ENCODE measurements at places on chromosomes 11 and 22.

- no peak for DNase-seq
Measured at GRCh38 chr11:84857746-84858145, 769.4 kb downstream of the DLG2 start.

DNA sequence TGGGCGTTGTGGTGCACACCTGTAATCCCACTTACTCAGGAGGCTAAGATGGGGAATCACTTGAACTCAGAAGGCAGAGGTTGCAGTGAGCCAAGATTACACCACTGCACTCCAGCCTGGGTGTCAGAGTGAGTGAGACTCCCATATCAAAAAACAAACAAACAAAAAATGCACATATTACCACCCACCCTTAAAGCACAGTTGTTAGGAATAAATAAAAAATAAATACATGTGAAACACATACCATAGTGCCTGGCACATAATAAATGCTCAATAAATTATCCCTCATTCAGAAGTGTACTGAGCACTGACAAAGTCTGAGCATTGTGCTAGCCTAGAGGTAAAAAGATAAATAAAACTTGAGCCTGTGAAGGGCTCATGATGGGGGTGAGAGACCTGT, 9.0 kb upstream of the JAML start:
- DNase-seq = no peak

- peak; percentile 81 for DNase-seq
Measured at GRCh38 chr22:40728731-40729189, 49.5 kb downstream of the MCHR1 start.

GRCh38 chr11:62669420-62670161, 1.9 kb upstream of the UQCC3 start:
- no peak for DNase-seq

DNA sequence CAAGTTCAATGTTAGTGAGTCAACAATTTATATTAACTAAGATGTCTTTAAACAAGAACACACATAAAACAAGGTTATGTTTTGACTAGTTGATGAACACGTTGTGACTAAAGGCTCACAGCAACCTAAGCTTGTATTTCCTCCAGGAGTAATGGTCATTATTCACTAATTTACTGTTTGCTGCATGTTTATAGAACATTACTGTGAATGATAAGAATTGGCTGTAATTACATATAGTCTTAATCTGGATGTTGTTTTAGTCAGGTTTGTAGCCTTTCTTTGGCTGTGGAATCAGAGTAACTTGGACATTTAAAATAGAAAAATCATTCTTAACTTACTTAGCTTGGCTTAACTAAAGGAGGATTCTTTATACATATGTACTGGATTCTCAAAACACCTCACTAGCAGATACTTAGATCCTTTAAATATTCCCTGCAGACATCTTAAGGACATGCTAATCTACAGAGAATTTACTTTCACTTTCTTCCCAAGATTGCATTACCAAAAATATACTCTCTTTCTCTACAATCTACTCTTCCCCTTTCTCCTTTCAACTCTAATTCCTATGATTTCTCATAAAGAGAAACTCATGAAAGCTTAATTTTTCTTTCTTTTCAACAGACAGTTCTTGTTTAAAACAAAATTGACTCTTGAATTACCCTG, 319.7 kb upstream of the CTSC start:
- no peak for DNase-seq

DNA sequence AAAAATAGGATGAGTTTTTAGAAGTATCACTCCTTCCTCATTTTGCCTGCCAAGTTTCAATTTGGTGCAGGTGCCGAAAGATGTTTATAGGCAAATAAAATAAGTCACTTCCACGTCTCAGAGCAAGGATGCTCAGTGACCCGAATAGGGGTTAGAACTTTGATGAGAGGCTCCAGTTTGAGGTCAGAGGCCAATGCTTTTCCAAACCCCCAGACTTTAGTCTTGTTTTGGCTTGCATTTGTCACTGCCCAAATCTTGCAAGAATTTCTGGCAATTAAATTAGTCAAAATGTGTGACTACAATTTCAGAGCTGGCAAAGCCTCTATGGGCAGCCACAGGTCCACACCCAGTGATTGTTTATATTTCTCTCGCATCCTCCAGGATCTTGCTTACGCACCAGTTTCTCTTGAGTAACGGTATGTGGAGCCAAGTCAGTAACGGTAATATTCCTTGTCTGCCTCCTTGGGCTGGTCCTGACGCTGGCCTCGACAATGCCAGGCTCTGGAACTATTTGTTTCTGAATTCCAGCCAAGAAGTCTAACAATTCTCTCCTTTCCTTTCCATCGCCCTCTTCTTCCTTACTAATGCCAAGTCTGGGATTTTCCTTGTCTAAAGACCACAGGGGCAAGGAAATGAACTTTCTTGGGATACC, 9.9 kb upstream of the NUP160 start:
- DNase-seq = no peak

- no peak for DNase-seq
Measured at GRCh38 chr22:42682113-42682851, 33.1 kb upstream of the CYB5R3 start.

- DNase-seq = no peak
Measured at GRCh38 chr22:44025171-44026065, 1.3 kb downstream of the PARVB start.

DNA sequence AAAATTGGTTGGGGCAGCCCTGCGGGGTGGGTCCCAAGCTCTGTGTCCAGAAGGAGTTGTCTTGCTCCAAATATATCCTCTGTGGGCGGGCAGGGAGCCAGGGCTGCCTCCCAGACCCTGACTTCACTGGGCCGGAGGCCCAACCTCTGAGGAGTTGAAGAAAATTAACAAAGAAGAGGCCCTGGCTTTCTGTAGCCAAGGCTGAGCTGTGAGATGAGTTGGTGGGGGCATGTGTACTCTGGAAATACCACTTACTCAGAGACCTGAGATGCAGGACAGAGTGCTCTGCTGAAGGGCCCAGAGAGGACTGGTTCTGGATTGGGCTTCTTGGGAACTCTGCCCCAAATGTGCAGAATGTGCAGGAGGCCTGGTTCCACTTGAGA, 96.3 kb downstream of the SWAP70 start:
- no peak for DNase-seq

GRCh38 chr11:119094816-119095065, 6.9 kb downstream of the DPAGT1 start:
- peak; percentile 69 for DNase-seq

DNA sequence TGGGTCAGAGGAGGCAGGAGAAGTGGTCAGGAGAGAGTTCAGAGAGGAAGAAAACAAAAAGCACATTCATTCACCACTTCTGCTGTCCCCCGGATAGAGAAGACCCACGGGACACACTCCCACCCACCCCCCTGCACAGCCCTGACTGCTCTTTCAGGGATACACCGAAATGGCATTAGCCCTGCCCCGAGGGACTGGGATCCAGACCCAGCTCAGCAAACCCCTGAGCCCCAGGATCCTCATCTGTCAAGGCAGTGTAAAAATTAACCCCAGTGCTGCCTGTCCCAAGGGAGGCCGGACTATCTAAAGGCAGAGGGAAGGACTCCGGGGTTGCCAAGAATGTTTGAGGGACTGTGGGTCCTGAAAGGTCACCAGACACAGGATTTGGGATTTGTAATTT, 31.2 kb downstream of the TPBGL start:
- DNase-seq = no peak

GRCh38 chr11:73361953-73362776, 14.0 kb upstream of the RELT start:
- DNase-seq = no peak

- DNase-seq = no peak
Measured at GRCh38 chr22:38796262-38796957, 2.5 kb upstream of the DNAL4 start.

DNA sequence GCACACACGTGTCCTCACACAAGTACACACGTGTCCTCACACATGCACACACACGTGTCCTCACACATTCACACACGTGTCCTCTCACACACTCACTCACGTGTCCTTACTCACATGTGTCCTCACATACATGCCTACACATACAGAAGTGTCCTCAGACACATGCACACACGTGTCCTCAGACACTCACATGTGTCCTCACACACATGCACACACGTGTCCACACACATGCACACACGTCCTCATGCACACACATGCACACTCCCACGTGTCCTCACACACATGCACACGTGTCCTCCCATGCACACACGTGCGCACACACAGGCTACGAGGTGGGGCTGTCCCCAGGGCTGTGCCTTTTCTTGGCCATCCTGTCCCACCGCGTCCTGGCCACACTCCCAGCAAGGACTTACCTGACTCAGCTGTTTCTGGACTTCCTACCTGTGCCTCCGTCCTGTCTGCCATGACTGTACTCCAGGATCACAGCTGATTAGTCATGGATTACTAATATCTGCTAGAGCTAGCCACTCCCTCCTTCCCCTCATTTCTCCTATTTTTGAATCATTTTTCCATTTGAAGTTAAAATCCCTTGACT, 990.2 kb downstream of the BRD1 start:
- DNase-seq = no peak

- no peak for DNase-seq
Measured at GRCh38 chr11:111312076-111312475, 13.7 kb downstream of the POU2AF3 start.

GRCh38 chr11:64809781-64810241, 540 bp downstream of the MEN1 start:
- DNase-seq = peak; percentile 38

DNA sequence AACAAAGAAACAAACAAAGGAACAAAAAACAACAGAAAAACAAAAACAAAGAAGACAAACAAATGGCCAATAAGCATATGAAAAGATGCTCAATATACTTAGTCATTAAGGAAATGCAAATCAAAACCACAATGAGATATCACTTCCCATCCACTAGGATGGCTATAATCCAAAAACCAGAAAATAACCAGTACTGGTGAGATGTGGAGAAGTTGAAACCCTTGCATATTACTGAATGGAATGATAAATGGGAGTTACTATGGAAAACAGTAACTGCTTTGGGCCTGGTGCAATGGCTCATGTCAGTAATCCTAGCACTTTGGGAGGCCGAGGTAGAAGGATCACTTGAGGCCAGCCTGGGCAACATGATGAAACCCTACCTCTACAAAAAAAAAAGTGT, 44.9 kb upstream of the RBFOX2 start:
- no peak for DNase-seq

DNA sequence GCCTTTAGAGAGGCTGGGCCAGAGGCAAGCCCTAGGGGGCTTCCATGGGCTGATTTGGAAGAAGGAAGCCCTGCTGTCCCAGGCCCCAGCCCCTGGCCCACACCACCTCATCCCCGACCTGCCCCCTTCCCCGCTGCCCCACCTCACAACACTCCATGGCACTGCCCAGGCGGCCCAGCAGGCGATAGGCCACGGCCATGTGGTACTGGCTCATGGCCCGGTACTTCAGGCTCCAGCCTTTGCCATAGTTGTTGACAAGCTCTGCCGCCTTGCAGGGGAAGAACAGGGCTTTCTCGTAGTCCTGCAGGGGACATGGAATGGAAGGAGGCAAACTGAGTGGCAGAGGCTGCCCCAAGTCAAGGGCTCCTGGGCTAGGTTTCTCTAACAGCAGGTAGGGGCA, 6.4 kb downstream of the RAPSN start:
- no peak for DNase-seq

DNA sequence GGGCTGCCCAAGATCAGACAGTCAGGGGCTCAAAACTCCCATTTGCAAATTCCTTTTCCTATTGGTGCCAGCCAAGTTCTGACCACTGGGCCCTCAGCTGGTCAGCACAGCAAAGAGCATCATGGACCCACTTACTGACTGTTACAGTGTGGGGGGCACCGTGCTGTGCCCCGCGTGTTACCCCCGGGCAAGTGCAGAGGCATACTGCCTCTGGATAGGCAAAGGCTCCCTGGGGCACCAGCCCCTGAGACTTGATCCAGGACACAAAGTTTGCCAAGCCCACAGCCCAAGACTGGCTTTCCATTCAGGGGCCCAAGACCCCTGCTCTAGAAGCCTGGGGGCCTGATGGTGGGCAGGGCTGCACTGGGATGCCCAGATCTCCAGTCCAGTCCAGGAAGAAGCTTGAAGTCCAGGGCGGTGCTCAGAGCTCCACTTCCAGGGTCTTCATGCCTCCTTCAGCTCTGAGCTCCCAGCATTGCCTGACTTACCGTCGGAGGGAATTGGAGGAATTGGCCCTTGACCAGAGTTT, 6.6 kb downstream of the LRRC32 start:
- no peak for DNase-seq

DNA sequence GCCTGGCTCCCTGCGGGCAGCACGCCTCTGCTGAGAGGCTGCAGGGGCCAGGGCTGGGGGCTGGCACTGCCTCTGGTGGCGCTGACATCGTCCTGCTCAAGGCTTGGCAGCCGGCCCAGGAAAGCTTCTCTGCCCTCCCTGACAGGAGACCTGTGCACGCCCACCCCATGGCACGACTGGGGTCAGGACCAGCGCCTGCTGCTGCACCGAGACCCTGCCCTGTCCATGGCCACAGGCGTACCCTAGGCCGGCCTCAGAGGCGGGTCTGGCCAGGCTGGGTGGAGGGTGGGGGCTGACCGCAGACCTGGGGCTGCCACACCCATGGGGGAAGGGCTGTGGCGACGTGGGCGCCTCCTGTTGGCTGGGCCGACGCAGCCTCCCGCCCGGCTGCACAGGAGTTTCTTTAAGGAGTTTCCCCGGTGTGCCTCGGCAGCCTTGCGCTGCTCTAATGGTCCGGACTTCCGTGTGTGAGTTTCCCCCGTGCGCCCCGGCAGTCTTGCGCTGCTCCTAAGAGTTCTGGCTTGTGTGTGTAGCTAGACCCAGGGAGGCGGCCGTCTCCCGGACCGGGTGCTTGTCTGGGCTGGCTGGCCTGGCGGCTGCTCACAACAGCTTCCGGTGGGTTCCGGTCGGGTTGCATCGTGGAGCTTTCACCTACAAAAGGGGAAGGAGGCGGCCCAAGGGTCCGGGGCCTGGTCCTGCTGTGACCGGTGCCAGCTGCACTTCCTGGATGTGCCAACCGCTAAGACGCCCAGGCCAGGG, 4.6 kb downstream of the TRABD start:
- DNase-seq = peak; percentile 87

DNA sequence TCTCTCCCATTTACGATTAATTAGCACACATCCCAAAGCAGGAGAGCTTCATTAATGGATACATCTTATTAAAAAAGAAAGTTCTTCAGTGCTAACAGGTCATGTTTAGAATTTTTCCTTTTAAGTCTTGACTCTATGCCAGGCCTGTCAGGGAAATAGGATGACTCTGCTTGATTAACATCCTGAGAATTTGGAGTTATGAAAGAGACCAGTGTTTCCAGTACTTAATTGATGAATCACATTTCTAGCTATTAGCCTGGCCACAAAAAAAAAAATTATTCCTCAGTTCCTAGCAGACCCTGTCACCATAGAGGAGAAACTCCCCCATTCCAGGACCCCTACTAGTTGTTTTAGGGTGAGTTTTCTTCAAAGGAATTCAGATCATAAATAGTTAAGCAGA, 23.6 kb upstream of the ME3 start:
- DNase-seq = no peak

- no peak for DNase-seq
Measured at GRCh38 chr11:57155400-57155799, 26.4 kb upstream of the LRRC55 start.

- DNase-seq = no peak
Measured at GRCh38 chr11:1854132-1854948, 1.5 kb downstream of the LSP1 start.

GRCh38 chr22:49765951-49766350, 61.7 kb downstream of the BRD1 start:
- DNase-seq = no peak

GRCh38 chr11:60165538-60165937, 17.3 kb downstream of the MS4A6A start:
- no peak for DNase-seq

GRCh38 chr11:10455637-10456487, 798 bp downstream of the AMPD3 start:
- peak; percentile 87 for DNase-seq

GRCh38 chr22:35131525-35132000, 65.6 kb downstream of the ISX start:
- DNase-seq = no peak

GRCh38 chr22:27540656-27541396, 260.7 kb downstream of the MN1 start:
- DNase-seq = no peak

Data from CD4-positive, alpha-beta T cell treated with Interleukin-17A for 4 hours (primary cell).